T-helper 1 cell (primary cell): ENCODE measurements at places on chromosomes 3 and 15.

- DNase-seq: no peak
These were observed 115.2 kb downstream of the GABRG3 start for GRCh38 chr15:27086149-27086548.

- no peak for DNase-seq
These were observed 18.6 kb downstream of the MTHFS start for GRCh38 chr15:79878078-79878705.

DNA sequence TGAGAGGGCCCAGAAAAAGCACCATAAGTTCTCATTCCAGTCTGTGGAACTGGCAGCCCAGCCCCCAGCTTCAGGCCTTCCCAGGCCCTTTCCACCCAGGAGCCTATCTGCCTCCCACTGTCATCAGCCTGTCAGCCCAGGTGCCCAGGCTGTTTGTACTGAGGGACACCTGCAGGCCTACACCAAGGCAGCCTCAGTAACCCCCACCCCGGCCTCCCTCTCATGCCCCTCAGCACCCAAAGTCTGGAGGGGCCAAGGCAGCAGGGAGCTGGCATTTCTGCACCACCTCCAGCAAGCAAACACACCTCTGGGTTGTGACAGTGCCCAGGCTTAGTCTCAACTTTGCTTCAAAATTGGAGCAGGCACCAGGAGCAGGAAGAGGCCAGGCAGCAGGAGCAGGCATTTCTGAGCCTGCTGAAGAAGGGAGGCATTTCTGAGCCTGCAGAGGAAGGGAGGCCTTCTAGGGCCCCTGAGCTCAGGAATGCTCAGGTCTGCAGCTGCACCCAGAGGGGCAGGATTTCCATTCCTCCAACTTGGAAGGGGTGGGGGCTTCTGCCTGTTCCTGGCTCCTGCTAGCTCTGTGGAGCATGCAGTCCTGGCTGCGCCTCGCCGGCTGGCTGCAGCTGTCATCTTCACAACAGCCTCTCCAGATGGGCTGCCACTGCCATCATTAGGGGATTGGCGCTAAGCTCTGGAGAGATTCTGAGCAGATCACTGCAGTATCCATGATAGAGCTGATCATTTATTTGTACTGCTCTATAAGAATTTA lies 396.1 kb downstream of the UNC13C start:
- no peak for DNase-seq

DNA sequence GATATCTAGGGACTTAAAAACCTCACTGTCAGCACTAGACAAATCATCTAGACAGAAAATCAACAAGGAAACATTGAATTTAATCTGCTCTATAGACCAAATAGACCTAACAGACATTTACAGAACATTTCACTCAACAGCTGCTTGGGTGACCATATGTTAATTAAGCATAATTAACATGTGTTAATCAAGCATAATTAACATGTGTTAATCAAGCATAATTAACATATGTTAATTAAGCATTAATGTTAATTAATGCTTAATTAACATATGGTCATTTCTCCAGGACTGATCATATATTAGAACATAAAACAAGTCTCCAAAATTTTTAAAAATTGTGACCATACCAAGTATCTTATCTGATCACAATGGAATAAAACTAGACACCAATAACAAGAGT lies 137.3 kb upstream of the MME start:
- no peak for DNase-seq

- no peak for DNase-seq
These were observed at the start of gene GHRL for GRCh38 chr3:10292505-10293419. GHRL (minus strand) TSS chr3:10292947; CDS start chr3:10290180, 2,767 bp downstream.

- DNase-seq: no peak
These were observed 148.0 kb upstream of the OSTN start for GRCh38 chr3:191051037-191051436.
